ENCODE measurements at places on chromosomes 2 and 18. TPM values are rescaled to one million over a fixed set of nuclear protein-coding genes. Genes with fewer than 3 reads are reported as not detected.

Gene UGT1A3
- total RNA-seq: not detected

Gene TRIM43
- not detected for total RNA-seq

Gene SP9
- not detected for total RNA-seq

Gene TNFAIP6
- total RNA-seq: 0.82 TPM

Gene CTIF
- 55.4 TPM for total RNA-seq

Gene IGFBP2
- total RNA-seq: 268 TPM

Gene TRABD2A
- total RNA-seq: 1.3 TPM

Gene VWC2L
- not detected for total RNA-seq

Gene TLX2
- not detected for total RNA-seq

Gene GCG
- total RNA-seq: not detected

Gene REEP1
- total RNA-seq: 0.06 TPM

Gene CUL3
- 52.7 TPM for total RNA-seq

Gene AOX1
- total RNA-seq: 3.8 TPM

Gene MEP1B
- not detected for total RNA-seq

Gene DLGAP1
- total RNA-seq: 1.6 TPM

Gene ITGA4
- 27.0 TPM for total RNA-seq

Data from glomerular endothelial cell (primary cell).